ENCODE measurements at places on chromosomes 16 and 17.

GRCh38 chr17:70317421-70317820 lies 148.1 kb downstream of the KCNJ2 start:
- DNase-seq = no peak

GRCh38 chr16:2147378-2147777 lies 1.0 kb upstream of the RAB26 start:
- DNase-seq = no peak

- DNase-seq = no peak
These were observed 18.7 kb downstream of the KRT9 start for GRCh38 chr17:41553176-41553575.

GRCh38 chr17:74455025-74455545 lies 11.3 kb upstream of the CD300A start:
- DNase-seq = no peak

GRCh38 chr16:8912793-8913192 lies 30.6 kb downstream of the LITAFD start:
- DNase-seq = no peak

DNA sequence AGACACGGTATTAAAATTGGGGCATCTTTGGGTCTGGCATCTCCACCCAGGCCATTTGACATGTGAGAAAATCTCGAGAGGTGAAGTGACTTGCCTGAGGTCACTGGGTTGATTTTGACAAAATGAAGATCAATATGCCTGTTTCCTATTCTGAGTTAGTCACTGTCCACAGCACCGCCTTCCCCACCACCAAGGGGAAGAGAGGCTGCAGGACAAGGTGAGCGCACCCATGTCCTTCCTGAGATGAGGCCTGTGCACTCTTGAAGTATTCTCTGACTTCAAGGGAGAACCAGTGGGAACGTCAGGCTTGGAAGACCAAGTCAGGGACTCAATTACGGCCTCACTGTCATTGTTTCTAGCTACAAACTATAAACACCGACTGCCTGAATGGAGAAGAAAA lies 49.9 kb upstream of the WSB1 start:
- DNase-seq = no peak

GRCh38 chr16:68596266-68596665 lies 48.8 kb upstream of the CDH3 start:
- DNase-seq = no peak

DNA sequence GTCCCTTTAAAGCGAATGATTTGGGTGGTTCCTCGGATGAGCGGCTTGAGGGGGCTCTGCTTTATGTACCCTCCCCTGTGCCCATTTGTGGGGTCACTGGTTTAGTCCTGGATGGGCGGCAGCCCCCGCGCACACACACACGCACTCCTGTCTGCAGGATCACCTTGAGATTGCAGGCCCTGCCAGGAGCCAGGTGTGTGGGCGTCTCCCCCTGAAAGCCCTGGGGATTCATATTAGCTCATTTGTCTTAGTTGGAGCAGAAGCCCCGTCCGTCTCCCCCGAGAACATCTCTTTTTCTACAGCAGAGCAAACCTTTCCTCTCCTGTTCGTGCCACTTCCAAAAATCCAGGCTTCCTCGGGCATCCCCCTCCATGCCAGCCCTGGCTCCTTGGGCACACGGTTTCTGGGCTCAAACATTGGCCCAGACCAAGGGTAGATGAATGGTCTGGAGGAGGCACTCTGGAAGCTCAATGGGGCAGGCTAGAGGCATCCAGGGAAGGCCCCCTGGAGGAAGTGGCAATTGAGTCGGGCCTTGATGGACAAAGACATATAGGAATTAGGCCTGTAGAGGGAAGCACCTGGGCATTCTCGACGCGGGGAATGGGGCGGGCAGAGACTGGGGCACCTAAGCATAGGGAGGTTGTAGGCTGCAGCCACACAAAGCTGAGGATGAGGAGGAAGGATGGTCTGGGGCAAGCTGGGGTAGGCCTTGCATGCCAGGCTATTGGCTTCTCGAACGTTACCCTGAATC lies 218.5 kb upstream of the GSE1 start:
- DNase-seq = no peak

- DNase-seq = peak; percentile 89
These were observed 46.3 kb downstream of the ZNF652 start for GRCh38 chr17:49315551-49316257.

DNA sequence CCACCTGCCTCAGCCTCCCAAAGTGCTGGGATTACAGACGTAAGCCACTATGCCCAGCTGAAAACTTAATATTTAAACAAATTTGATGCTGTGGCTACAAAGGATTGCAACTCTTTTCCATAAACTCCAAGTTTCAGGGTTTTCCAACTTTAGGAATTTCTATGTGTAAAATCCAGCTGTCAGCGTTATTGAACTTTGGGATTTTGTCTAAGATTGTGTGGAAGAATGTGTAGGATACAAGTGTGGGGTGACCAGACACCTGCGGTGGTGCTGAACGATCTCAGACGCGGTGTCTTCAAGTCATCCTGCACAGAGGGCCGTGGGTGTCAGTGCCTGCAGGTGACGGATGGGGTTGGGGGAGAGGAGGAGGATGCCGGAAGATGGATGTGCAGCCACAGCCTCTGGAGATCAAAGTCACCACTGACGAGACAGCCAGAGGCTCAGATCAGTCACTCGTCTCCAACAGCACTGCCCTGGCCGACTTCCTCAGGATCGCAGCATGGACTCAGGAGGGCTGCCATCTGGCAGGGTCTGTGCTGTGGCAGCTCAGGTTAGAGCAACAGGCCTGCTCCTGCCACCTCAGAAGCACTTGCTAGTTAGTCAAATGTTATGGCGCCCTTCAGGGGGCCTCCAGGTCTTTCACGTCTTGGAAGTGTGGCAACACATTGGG lies 13.0 kb downstream of the ACSF3 start:
- no peak for DNase-seq

- DNase-seq = no peak
These were observed 72.3 kb upstream of the LHX1 start for GRCh38 chr17:36864827-36865430.

GRCh38 chr16:67312719-67313118 lies 13.8 kb downstream of the KCTD19 start:
- no peak for DNase-seq

DNA sequence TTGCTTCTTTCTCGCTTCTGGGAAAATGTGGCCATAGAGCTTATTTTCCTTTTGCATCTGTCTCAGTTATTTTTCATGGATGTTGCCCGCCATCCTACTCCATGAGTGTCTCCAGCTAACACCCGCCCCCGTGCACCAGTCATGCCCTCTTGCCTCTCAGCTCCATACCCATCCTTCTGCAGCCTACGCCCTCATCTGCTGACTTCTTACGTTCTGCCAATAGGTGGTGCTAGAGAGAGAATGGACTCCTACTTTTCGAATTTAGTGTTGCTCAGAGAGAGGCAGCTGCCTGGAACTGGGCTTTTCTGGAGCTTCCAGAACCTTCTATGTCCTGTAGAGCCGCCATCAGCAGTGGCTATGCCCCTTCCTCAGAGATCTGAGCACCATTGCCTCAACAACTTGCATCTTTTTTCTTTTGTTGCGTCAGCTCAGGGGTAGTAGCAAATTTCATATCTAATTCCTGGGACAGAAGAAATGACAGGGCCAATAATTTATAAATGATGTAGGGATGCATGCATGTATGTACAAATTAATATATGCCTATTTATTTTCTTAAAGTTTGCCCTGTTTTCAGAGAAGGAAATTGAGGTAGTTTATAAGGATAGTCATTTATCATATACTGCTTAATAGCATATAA lies 119.7 kb upstream of the MYOCD start:
- DNase-seq = no peak

- DNase-seq = no peak
These were observed 53.9 kb downstream of the USP10 start for GRCh38 chr16:84753412-84754326.

DNA sequence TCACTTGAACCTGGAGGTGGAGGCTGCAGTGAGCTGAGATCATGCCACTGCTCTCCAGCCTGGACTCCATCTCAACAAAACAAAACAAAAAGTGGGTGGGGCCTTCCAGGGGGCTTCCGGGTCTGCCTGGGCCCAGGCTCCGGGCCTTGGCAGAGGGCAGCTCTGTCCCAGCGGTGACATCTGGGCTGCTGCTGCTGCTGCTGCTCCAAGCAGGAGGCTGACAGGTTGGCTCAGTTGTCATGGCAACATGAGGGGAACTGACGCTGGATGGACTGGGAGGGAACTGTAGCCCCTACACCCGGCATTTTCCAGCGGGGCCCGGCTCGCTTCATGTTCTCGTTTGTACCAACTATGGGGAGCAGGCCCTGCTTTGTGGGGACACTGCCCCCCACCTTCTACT lies 4.0 kb downstream of the BAIAP3 start:
- no peak for DNase-seq

DNA sequence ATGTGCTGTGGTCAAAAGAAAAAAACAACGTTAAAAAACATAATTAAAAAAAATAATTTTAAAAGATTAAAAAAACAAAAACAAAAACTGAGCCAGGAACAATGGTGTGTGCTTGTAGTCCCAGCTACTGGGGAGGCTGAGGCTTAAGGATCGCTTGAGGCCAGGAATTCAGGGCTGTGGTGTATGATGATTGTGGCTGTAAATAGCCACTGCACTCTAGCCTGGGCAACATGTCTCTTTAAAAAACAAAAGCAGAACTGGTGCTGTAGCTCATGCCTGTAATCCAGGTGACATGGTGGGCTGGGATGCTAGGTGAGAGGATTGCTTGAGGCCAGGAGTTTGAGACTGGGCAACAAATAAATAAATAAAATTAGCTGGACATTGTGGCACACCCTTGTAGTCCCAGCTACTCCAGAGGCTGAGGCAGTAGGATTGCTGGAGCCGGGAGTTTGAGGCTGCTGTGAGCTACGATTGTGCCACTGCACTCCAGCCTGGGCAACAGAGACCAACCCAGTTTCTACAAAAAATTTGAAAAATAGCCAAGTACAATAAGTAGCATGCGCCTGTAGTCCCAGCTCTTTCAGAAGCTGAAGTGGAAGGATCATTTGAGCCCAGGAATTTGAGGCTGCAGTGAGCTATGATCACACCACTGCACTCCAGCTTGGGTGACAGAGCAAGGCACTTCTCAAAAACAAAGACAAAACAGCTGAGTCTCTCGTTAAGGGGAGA lies 43.6 kb downstream of the NFATC3 start:
- DNase-seq = no peak

DNA sequence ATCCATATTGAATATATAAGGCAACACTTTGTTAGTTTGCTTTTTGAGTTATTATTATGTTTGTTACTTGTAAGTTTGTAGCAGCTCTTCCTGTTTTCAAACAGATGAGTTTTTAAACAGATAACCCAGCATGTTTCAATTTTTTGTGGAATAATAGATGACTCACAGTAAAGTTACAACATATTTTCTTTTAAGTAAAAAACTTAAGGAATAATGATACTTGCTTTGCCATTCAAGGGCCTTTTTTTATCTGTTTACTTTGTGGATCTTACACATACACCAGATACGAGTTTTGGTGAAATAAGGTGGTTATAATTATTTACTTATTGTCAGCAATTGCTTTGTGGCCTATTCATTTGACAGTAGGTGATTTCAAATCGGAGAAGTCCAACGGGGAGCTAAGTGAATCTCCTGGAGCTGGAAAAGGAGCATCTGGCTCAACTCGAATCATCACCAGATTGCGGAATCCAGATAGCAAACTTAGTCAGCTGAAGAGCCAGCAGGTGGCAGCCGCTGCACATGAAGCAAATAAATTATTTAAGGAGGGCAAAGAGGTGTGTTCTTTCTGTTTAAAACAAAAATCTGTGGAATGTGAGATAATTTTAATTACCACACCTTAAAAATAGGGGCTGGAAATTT lies 66.3 kb downstream of the BPTF start:
- DNase-seq = no peak

- peak; percentile 7 for DNase-seq
These were observed 36.8 kb downstream of the CHD9 start for GRCh38 chr16:53091466-53092211.

- DNase-seq = no peak
These were observed 16.3 kb downstream of the AXIN1 start for GRCh38 chr16:336269-336668.

- no peak for DNase-seq
These were observed 104.2 kb downstream of the CDK5R1 start for GRCh38 chr17:32590974-32591373.

GRCh38 chr16:68445458-68445857 lies 2.9 kb downstream of the SMPD3 start:
- DNase-seq = peak; percentile 36

DNA sequence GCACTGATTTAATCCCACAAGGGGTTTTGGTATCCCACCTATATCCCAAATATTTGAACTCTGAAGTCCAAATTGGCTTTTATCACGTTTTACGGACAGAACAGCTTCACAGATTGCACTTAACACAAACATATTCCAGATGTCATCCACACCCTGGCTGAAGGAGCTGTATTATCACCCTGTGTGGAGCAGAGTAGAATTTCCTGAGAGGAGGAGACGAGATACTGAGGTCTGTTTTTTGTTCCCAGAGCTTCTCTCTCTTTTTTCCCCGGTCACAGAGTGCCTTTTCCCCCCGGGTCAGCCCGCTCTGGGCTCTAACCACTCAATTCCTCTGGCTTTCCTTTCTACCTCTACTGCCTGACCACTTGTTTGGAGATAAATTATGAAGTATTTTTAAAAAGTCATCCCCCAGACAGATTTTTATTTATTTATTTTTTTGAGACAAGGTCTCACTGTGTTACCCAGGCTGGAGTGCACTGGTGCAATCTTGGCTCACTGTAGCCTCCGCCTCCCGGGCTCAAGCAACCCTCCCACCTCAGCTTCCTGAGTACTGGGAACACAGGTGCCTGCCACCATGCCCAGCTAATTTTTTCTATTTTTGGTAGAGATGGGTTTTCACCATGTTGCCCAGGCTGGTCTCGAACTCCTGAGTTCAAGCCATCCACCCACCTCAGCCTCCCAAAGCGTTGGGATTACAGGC lies 30.7 kb downstream of the DNAH2 start:
- no peak for DNase-seq

DNA sequence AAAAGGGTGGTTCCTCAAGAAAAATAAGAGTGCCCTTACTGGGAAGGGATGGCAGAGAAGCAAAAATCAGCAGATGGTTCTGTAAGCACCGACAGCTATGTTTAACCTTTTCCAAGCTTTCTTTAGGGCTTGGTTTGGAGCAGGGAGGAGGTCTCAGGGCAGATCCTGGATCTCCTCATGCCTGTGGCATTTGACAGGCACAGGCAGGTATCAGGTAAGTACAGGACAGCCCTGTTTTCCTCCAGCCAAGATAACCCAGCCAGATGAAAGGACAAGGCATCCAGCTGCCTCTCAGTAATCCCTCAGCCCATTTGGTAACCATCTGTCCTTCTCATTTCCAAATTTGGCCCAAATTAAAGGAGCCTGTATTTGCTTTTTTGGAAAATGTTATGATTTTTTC lies 141.5 kb downstream of the TOX3 start:
- DNase-seq = no peak

- DNase-seq = no peak
These were observed 24.6 kb downstream of the NECAB2 start for GRCh38 chr16:83992624-83993023.

- no peak for DNase-seq
These were observed 137.9 kb downstream of the CDH11 start for GRCh38 chr16:64983963-64984362.

- no peak for DNase-seq
These were observed 2.9 kb upstream of the P2RX1 start for GRCh38 chr17:3919123-3919624.

GRCh38 chr17:67585077-67585602 lies 132.6 kb upstream of the NOL11 start:
- DNase-seq = no peak
